ENCODE measurements at places on chromosomes 3 and 15.

DNA sequence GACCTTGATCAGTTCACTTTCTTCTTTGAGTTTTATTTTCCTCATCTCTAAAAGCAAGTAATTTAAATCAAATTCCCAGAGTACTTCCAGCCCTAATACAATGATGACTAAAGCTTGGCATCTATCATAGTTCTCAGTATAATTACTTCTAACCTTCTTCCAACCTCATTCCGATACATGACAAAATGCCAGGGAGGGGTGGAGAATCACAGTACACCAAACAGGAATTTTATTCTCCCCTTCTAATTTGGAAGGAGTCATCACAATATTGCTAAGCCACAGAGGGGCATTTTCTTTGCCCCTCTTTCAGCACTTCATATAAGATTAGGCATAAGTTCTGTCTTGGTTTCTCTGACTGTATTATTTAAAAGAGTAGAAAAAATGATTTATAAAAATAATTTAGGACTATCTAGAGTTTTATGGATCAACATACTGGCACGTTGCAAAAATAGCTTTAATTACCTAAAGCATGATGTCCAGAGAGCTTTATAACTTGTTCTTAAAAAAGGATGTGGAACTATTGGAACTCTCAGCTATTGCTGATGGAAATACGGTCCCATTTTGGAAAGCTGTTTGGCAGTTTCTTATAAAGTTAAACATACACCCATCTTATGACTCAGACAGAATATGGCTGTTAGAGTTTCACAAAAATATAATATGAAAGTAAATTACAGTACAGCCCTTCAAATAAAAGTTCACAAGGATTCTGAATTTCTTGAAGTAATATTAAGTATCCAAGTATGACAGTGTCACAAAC, 86.9 kb upstream of the UBE2E2 start:
- DNase-seq = no peak
- no peaks in the 10 kb centered on the region for H3K36me3 ChIP-seq
- no peaks in the 10 kb centered on the region for H3K27me3 ChIP-seq
- H3K4me1 ChIP-seq = peaks cover 3% of the 10 kb centered on the region

DNA sequence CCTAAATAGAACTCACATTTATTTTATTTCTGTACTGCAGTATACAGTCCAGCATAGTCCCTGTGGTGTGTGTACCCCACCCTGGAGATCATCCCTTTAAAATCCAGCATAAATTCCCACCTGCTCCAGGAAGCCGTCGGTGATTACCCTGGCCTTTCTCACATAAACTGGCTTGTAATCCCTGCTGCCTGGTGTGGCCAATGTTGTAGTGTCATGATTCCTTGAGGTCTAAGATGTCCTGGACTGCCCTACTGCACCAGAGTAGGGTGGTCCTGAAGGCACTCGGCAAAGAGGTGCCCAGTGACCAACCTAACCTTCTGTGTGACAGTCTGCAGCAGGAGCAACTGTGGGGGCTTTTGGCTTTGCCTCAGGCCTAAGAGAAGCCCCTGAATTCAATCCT, 58.9 kb downstream of the ITGA11 start:
- H3K27ac ChIP-seq = no peak overlapping the region
- peaks cover 5% of the 10 kb centered on the region for H3K4me1 ChIP-seq
- no peak overlapping the region for H3K4me3 ChIP-seq

- H3K36me3 ChIP-seq = no peaks in the 10 kb centered on the region
- no peaks in the 10 kb centered on the region for H3K4me1 ChIP-seq
- no peaks in the 10 kb centered on the region for H3K27me3 ChIP-seq
- no peak overlapping the region for H3K4me3 ChIP-seq
Observed at GRCh38 chr15:70342141-70342540, 244.4 kb upstream of the TLE3 start.

DNA sequence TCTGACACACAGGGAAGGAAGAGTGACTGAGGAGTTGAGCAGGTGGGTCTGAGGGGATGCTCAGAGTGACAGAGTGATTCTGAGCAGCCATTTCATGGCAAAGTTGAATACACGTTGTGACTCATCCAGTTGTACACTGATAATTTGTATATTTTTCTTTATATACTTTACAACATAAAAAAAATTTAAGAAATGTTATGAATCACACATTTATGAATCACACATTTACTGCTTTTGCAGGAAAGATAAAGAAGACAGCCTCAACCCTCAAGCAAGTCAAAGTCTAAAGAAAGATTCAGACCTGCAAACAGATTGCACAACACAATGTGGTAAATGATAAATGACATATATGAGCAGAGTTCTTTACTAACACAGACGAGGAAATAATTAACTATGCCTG, 21.0 kb upstream of the CHMP2B start:
- no peaks in the 10 kb centered on the region for H3K36me3 ChIP-seq
- H3K27me3 ChIP-seq = no peaks in the 10 kb centered on the region
- H3K4me3 ChIP-seq = no peak overlapping the region

- H3K27me3 ChIP-seq = no peaks in the 10 kb centered on the region
- H3K27ac ChIP-seq = no peak overlapping the region
- no peaks in the 10 kb centered on the region for H3K36me3 ChIP-seq
- no peak for DNase-seq
- peak overlapping the region; percentile 64 for H3K4me3 ChIP-seq
Observed at GRCh38 chr3:107928084-107928445, 162.8 kb downstream of the CD47 start.

DNA sequence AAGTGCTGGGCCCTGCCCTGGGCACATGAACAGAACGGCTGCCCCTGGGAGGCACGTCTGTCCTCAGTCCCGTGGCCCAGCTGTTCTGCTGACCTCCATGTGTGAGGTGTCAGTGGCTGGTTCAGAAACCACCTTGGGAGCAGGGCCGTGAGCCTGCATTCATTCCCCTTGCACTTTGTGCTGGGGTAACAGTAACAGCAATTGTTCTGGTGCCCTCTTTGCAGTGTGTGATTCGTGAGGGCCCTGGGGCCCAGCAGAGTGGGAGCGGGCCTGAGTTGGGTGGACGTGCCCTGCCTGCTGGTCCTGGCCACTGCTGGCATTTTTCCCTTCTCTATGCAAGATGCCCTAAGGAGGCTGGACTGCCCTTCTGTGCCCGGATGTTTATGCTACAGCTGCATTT, 50.4 kb upstream of the MYZAP start:
- no peaks in the 10 kb centered on the region for H3K4me1 ChIP-seq
- DNase-seq = no peak
- H3K27ac ChIP-seq = no peak overlapping the region
- H3K4me3 ChIP-seq = no peak overlapping the region

GRCh38 chr3:169676925-169677537, 13.5 kb upstream of the MECOM start:
- H3K36me3 ChIP-seq = no peaks in the 10 kb centered on the region
- H3K27me3 ChIP-seq = no peaks in the 10 kb centered on the region
- H3K27ac ChIP-seq = no peak overlapping the region
- no peaks in the 10 kb centered on the region for H3K4me1 ChIP-seq

DNA sequence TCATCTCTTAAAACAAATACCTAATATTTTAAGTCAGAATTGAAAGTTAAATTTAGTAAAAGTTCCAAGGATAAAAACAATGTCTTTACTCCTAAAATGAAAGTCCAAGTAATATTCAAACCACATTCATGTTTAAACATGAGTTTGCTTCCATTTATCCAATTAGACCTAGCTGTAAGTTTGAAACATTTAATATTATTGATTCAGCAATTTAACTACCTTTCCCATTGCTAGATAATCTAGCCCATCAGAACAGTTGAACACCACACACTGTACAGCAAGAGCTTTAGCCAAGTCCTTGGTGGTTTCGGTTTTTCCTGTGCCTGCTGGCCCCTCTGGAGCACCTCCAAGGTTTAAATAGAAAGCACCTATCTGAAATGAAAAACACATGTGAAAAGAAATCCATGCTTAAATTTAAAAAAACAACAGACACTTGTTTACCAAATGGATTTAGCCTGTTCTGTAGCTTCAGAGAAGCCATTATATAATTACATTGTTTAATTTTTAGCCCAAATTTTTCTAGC, 97.8 kb downstream of the DNAH12 start:
- no peaks in the 10 kb centered on the region for H3K4me1 ChIP-seq
- DNase-seq = no peak
- no peak overlapping the region for H3K27ac ChIP-seq
- no peaks in the 10 kb centered on the region for H3K27me3 ChIP-seq

DNA sequence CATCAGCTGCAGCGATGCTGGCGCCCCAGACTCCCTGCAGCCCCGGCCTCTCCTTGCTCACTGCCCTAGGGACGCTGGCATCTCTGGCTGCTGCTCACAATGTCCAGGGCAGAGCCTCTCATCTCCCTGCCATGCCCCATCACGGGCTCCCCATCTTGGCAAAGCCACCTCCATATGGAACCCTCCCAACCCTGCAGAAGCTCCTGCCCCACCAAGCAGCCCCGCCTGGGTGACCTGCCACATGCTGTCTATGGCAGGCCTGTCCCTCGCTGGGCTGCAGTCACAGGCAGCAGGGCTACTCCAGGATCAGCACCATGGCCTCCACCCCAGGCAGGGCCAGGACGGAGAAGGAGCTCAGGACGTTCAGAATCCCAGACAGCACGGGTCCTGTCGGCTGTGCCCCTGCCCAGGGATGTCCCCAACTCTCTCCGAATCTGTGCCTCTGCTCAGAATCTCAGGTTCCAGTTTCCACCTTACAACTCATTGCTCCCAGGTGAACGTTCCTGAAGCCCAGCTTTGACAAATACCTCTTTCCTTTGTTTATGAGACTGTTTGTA, 58.4 kb downstream of the PLXNA1 start:
- DNase-seq = peak; percentile 11
- H3K4me3 ChIP-seq = no peak overlapping the region
- H3K4me1 ChIP-seq = no peaks in the 10 kb centered on the region

DNA sequence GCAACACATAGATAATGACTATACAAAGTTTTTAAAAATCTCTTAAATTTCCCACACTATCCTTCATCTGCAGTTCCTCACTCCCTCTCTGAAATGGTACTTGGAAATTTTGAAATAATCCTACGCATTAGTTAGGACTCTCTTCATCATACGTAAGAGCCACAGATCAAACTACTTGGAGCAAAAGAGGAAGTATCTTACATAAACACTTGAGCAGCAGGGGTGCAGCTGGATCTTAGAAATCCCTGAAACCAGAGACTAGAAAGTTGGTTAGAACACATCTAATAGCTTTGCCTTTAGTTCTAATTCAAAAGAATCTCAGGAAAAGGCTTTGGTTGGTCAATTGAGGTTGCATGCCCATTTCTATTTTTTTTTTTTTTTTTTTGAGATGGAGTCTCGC, 38.8 kb upstream of the ZNF445 start:
- no peak overlapping the region for H3K27ac ChIP-seq
- no peaks in the 10 kb centered on the region for H3K4me1 ChIP-seq
- H3K27me3 ChIP-seq = no peaks in the 10 kb centered on the region
- no peak for DNase-seq

GRCh38 chr3:175077216-175077615, 218.1 kb downstream of the NAALADL2 start:
- no peaks in the 10 kb centered on the region for H3K4me1 ChIP-seq
- no peak overlapping the region for H3K27ac ChIP-seq
- DNase-seq = no peak
- no peaks in the 10 kb centered on the region for H3K36me3 ChIP-seq

DNA sequence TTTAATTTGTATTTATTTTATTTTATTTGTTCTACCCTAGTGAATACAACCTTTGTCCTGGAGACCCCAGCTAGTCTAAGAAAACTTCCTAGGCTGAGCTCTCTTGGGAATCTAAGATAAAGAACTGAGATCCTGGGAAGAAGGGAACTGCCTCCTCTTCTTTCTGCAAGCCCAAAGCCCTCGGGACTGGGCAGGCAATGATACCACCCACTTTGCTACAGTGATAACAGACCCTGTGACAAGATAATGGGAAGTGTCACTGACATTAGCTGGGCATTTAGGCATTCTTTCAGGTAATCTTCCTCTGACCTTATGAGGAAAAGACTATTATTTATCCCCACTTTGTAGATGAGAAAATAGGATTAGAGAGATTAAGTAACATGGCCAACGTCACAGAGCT, 15.1 kb downstream of the TYRO3 start:
- peaks cover 8% of the 10 kb centered on the region for H3K4me1 ChIP-seq
- no peak overlapping the region for H3K27ac ChIP-seq
- DNase-seq = no peak
- H3K27me3 ChIP-seq = no peaks in the 10 kb centered on the region
- H3K36me3 ChIP-seq = no peaks in the 10 kb centered on the region

DNA sequence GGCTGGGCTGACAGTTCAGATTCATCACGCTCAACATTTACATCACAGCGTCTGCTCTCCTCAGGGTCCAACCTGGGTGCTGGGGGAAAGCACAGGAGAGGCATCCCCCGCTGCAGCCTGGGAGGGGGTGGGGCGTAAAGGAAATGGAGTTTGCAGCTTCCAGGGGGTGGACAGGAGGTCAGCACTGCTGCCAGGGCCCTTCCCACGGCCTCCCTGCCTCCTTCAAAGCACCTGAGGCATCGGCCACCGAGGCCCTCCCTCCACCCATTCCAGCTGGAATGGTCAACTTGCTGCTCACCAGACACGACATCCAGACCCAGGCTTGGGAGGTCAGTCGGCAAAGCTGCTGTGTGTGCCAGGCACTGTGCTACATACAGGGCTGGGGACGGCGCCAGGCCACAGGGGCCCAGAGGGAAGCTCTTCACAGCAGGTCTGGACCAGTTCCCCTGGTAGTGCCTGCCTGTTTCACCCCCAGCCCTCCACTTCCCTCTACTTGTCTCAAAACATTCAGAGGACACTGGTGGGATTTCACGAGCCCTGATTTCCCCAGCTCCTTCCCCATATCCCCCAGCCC, 120.7 kb downstream of the ANP32A start:
- peak; percentile 44 for DNase-seq
- no peaks in the 10 kb centered on the region for H3K36me3 ChIP-seq
- peaks cover 14% of the 10 kb centered on the region for H3K4me1 ChIP-seq
- H3K27ac ChIP-seq = peak overlapping the region; percentile 64
- H3K27me3 ChIP-seq = no peaks in the 10 kb centered on the region
- no peak overlapping the region for H3K4me3 ChIP-seq

- peak overlapping the region; percentile 19 for H3K27ac ChIP-seq
- no peak overlapping the region for H3K4me3 ChIP-seq
- H3K4me1 ChIP-seq = peaks cover 15% of the 10 kb centered on the region
- no peak for DNase-seq
- H3K36me3 ChIP-seq = no peaks in the 10 kb centered on the region
Observed at GRCh38 chr15:90873998-90874605, 5.7 kb downstream of the FURIN start.

DNA sequence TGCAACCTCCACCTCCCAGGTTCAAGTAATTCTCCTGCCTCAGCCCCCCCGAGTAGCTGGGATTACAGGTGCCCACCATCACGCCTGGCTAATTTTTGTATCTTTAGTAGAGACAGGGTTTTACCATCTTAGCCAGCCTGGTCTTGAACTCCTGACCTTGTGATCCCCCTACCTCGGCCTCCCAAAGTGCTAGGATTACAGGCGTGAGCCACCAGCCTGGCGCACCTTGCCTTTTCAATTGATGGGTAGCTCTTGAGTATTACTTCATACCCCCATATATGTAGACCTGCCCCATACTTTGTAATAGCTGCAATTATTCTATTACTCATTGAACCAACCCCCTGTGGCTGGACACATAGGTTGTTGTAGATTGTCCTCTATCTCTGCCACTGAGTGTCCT, 101.3 kb downstream of the LRRK1 start:
- peaks cover 5% of the 10 kb centered on the region for H3K4me1 ChIP-seq
- H3K36me3 ChIP-seq = no peaks in the 10 kb centered on the region
- H3K27me3 ChIP-seq = no peaks in the 10 kb centered on the region
- no peak for DNase-seq
- H3K27ac ChIP-seq = no peak overlapping the region

GRCh38 chr3:42660131-42660715, 6.7 kb downstream of the ZBTB47 start:
- H3K27ac ChIP-seq = no peak overlapping the region
- no peaks in the 10 kb centered on the region for H3K27me3 ChIP-seq
- H3K4me3 ChIP-seq = no peak overlapping the region
- no peaks in the 10 kb centered on the region for H3K36me3 ChIP-seq
- peak; percentile 34 for DNase-seq
- H3K4me1 ChIP-seq = no peaks in the 10 kb centered on the region
